T-helper 2 cell (primary cell): ENCODE measurements at places on chromosomes 2 and 18.

DNA sequence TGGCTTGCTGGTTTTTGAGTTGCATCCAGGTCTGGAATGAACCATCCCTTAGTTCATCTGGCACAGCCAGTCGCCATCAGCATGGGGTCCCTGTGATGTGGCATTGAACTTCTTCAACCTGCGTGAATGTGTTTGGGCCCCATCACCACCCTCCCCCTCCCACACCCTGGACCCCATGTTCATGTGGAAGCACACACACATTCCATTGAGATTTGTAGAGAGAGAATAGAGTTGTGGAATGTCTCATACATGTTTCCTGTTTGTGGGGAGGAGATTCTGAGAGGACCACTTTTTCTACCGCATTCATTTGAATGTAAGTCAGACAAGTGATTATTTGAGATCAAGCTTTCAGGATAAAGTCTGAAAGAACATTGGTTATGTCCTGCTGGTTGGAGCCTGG is 117.6 kb upstream of the EML6 start:
- DNase-seq, result no peak

- DNase-seq, result peak; percentile 38
Observed at GRCh38 chr2:186590759-186591505, 1.1 kb downstream of the ITGAV start.

- no peak for DNase-seq
Observed at GRCh38 chr18:26119246-26119645, 14.4 kb upstream of the PSMA8 start.

DNA sequence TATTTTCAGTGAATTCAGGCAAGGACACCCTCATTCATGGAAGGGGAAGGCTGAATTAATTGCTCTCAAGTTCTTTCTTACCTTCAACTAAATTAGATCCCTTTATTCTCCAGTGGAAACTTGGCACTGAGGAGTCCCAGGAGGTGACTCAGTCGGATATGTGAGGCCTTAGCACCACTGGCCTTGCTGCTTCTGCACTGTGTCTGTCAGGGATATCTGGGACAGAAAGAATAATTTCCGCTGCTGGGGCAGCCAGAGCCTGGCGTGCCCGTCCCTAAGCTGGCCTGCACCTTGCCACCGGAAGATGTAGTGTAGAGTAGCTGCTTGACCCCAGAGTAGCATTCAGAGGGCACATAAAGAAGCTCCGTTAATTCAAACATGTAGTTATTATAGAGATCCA is 53.4 kb downstream of the LIMS1 start:
- no peak for DNase-seq

GRCh38 chr2:158934170-158934569 is 34.3 kb upstream of the TANC1 start:
- DNase-seq, result no peak

DNA sequence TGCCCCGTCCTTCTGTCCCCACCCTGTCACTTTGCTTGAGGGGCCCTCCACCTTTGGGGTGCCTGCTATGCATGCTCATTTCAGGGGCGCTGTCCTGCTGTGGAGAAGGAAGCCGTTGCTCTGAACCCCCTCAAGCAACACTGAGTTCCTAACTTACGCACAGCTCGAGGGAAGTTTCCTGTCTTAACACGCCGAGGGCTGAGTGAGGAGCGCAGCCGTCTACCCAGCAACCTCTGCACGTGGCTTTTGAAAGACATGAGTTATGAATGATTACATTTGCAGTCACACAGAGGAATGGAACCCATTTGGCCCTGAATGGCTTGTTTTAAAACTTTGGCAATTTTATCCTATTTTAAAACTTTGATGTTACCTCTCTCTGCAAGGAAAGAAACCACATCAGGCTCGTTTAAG is 14.0 kb downstream of the RAMP1 start:
- DNase-seq, result no peak

- DNase-seq, result no peak
Observed at GRCh38 chr2:181241797-181242196, 215.4 kb upstream of the ITGA4 start.

GRCh38 chr18:54835944-54836343 is 7.7 kb downstream of the RAB27B start:
- DNase-seq, result no peak

GRCh38 chr18:53610957-53611356 is 613.5 kb downstream of the MBD2 start:
- DNase-seq, result no peak
